GM12878 (cell line): ENCODE measurements at places on chromosomes 1 and 21. TPM values are rescaled to one million over a fixed set of nuclear protein-coding genes. Genes with fewer than 3 reads are reported as not detected.

DNA sequence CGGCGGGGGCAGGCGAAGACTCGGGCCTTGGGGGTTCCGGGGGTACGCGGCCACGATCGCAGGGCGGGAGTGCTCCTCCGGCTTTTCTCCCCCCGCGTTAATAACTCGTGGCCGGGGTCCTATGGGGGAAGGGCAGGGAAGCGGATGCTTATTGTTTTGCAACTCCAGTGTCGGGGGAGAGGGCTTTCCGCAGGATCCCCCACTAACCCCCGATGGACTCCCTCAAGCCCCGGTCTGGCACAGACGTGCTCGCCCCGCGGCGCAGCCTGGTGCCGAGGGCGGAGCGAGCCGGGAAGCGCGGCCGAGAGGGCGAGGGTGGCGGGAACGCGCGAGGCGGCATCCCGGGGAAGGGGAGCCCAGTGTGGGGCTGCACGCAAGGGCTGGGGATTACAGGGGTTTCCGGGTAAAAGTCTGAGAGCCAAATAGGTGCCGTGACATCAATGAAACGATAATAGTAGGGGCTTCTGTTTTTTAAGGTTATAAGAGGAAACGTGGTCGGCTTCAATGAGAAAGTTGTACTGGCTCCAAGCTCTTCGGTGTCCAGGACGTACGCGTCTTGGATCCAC lies 772 bp downstream of the UCK2 start:
- no peak for DNase-seq

DNA sequence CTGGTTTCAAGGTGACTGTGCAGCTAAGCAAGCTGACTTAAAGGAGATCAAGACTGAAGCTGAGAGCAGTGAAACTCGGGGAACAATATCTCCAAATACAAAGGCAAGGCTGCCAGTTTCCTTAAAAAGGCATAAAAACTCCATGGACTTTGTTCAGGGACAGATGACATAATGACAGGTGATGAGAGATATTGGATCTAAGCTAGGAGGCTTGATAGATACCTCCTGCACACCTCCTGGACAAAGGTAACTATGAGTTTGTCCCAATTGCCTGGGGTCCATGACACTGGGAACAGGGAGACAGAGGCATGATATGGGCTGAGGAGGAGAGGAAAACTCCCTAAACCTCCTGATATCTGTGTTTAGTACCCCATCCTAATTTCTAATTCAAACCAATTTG lies 55.2 kb downstream of the PRKAB2 start:
- DNase-seq, result no peak

DNA sequence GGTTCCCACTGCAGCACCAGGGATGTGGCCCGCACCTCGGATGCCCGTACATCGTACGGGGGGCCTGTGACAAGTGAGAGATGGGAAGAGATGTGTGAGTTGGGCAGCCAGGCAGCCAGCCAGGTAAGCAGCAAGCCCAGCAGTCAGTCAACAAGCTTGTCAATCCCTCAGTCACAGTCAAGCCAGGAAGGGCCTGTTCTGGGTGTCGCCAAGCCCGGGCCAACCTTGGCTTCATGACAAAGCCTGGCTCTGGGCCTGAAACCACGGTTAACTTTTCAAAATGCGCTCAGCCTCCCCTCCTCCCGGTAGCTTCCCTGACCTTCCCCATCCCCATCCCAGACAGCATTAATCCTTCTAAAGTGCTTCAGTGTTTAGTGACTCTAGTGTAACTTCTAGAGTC lies 31.8 kb downstream of the MYOM3 start:
- no peak for DNase-seq

Gene VWA1
- total RNA-seq, result 1.7 and 1.8 TPM in 2 replicates

Gene FAM110D
- not detected in 2 replicates for total RNA-seq

Gene LCE1E
- 1.0 and 3.7 TPM in 2 replicates for total RNA-seq

Gene FAM177B
- total RNA-seq, result not detected in 2 replicates

Gene GADD45A
- 25.7 and 26.1 TPM in 2 replicates for total RNA-seq

Gene RGS18
- not detected in 2 replicates for total RNA-seq
